ENCODE measurements at places on chromosomes 2 and 18.

GRCh38 chr2:231514951-231515297 is 15.3 kb downstream of the NMUR1 start:
- no peak for DNase-seq

DNA sequence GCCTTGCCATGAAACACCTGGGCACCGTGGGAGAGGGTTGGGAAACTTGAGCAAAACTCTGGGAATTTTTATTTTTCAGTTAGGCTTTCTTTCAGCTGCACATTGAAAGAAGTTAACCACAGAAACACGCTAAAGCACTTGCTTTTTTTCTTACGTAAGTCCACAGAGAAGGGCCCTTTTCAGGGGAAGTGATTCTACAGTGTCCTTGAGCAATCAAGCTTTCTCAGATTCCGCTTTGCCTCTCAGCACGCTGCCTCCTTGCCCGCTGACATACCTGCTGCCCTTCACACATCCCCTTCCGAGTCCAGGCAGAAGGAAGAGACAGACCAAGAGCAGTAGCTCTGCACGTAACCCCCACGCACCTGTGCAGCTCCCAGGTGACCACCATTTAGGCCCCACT is 135.5 kb upstream of the MYT1L start:
- DNase-seq, result no peak

DNA sequence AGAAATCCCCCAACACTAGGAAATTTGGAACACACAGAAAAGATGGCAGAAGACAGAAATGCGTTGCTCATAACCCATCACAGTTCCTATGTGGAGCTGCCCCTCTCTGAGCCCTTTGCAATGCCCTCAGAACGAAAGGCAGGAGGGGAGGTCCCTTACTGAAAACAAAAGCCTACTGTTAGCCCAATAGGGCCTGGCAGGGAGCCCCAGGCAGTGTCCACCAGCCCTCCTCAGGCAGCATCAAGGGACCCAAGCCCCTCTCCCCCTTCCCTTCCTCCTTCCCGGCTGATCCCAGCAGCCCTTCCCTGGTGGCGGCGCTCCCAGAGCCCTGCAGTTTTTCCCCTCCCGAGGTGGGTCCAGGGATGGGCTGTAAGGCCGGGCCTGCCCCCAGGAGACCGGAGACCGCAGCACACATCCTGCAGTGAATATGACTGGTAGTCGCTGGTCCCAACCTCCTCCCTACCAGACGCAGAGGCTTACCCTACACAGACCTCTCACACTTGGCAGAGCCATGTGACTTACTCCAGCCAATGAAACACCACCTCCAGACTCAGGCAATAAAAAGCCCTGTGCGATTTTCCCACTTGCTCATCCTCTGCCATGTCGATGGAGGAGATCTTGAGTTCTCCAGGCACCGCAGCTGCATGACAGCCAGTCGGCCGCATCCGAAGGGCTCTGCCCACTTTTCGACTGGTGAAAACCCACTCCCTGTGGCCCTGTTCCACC is 19.4 kb upstream of the DUSP2 start:
- DNase-seq, result no peak

DNA sequence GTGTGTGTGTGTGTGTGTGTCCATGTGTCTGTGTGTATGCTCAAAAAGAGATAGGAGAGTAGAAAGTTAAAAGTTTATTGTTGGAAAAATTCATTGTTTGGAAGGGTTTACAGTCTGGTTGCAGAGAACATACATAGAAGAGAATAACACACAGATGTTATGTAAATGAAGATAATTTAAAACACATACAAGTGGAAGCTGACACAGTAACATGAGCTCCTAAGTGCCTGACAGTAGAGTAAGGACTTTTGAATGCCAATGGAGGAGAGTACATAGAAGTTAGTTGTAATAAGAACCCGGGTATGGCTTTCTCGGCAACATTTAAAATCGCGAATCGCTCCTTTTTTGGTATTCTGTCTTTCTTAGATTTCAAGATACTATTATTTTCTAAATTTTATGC is 137.0 kb upstream of the FANCL start:
- no peak for DNase-seq

DNA sequence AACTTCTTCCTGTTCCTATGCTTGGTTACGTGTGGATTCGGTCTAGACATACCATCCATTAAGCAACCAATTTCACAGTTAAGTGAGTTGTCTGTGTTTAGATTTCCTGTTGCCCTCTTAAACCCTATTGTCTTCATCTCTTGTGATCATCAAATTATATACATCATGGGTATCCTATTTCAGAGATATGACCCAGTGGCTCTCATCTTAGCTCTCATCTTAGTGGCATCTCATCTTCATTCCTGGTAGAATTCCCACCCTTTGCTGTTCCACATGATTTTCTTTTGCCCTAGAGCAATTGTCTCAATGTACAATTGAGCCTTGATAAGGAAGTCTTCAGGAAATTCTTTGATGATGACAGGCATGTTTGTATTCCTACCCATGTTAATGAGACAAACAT is 29.4 kb upstream of the FN1 start:
- no peak for DNase-seq

DNA sequence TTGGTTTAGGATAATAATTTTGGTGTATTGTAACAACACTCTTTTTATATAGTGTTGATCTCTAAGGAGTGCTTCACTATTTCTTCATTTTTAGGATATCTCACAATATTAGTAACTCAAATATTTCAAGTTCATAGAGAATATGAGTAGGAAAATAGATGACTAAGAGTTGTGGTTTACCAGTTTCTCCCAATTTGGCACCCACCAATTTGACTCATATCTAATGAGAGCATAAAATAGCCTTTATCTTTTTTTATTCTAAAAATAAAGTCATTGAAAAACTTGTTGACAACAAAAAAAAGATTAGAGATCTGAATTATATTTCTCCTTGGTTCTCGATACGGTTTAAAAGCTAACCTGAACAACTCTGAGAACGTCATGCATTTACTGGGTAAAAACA is 204.0 kb downstream of the PARD3B start:
- no peak for DNase-seq

GRCh38 chr18:8974279-8974678 is 128.2 kb upstream of the NDUFV2 start:
- no peak for DNase-seq

DNA sequence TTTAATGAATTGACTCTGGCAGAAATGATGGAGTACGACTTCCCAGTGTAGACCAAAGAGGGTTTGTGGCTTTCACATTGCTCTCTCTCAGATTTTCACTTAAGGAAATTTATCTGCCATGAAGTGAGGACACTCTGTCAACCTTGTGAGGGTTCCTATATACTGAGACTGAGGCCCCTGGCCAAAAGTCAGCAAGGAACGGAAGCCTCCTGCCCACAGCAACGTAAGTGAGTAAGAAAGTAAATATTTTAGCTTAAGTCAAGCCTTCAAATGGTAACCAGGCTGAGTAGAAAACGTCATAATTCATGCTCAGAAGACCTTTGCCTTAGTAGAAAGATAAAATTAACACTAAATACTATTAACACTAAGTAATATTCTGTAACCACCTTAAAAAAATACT is 1080.5 kb upstream of the ACVR2A start:
- DNase-seq, result no peak

DNA sequence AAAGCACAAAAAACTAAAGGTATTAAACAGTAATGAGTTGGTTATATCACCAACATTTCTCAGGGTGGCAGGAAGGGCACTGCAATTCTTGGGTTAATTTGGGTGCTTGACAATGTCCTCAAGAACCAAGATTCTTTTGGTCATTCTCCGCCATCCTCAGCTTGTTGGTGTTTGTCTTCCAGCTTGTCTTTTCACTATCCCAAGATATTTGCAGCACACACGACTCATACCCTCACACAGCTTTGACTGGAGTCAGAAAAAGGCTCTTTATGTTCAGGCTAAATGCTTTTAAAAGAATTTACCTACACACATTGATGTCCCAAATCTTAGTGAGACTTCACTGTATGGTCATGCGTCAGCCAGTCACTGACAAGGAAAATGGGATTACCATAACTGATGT is 12.5 kb downstream of the GREB1L start:
- no peak for DNase-seq

DNA sequence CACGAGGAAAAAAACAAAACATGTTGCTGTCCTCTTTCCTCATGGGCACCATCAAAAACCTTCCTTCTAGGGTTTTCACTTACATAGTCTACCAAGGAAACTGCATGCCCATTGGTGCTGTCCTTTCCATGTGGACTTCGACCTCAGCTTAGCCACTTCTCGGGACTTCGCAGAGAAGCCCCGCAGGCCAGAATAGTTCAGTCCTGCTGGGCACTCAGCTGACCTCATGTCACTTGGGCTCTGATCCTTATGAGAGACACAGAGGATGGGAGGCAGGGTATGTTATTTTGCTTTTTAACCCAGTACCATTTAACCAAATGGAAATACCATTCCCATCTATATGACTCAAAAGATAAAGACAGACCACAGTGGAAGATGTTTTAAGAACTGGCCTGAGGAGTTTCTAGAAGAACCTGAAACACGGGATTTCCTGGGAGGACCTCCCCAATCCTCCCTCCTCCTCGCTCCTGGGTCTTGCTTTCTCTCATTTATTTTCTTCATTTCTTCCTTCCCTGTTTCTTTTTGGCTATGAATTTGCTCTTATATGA is 28.4 kb downstream of the AAK1 start:
- no peak for DNase-seq

- DNase-seq, result no peak
Measured at GRCh38 chr2:233234264-233234663, 17.2 kb upstream of the ATG16L1 start.
